Suprapubic skin (tissue), 4 donors: ENCODE measurements at places on chromosomes 5 and 9. TPM values are rescaled to one million over a fixed set of nuclear protein-coding genes. Genes with fewer than 3 reads are reported as not detected.

GRCh38 chr5:40914835-40915234, 5.5 kb downstream of the C7 start:
- H3K36me3 ChIP-seq = no peaks in the 10 kb centered on the region
- no peak for DNase-seq
- no peaks in the 10 kb centered on the region for H3K4me1 ChIP-seq

GRCh38 chr5:53172630-53173029, 63.1 kb upstream of the MOCS2 start:
- no peak for DNase-seq
- no peak overlapping the region for H3K27ac ChIP-seq
- H3K4me3 ChIP-seq = no peak overlapping the region
- no peaks in the 10 kb centered on the region for H3K27me3 ChIP-seq
- H3K4me1 ChIP-seq = peaks cover 12% of the 10 kb centered on the region

DNA sequence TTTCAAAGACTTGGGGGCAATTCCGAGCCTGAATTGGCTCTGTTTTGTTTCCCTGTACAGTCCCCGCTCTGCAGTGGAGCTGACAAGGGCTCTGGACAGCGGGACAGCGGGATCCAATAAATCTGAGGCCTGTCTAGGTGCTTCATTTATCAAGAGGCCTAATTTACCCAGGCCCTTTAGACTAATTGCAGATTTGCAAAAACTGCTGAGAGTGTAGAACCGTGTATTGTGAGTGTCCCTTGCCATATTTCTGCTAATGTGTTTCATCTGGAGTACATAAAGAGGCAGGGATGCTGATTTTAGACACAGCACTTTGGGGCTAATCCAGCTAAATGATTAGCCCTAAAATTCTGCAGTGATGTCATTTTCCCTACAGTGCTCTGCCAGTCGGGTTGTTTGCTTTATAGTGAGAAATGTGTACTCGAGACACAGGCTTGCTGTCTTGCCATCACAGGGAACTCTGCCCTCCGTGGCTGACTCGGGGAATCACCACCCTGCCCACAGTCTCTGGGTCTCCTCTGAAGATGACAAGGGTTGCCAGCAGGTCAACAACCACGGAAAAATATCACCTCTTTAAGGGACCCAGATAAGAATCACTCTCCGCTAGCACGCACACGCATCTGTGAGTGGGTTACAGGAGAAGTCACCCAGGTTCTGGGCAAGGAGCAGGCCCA, 592.0 kb downstream of the BNC2 start:
- no peak for DNase-seq
- peaks cover 9% of the 10 kb centered on the region for H3K4me1 ChIP-seq
- H3K27ac ChIP-seq = no peak overlapping the region
- H3K36me3 ChIP-seq = no peaks in the 10 kb centered on the region
- H3K4me3 ChIP-seq = no peak overlapping the region
- H3K27me3 ChIP-seq = no peaks in the 10 kb centered on the region

Gene TRIP13
- 3.7 TPM for total RNA-seq

- H3K4me3 ChIP-seq = no peak overlapping the region
- H3K36me3 ChIP-seq = no peaks in the 10 kb centered on the region
- no peaks in the 10 kb centered on the region for H3K4me1 ChIP-seq
These were observed 549.0 kb upstream of the ZNF608 start for GRCh38 chr5:125295405-125295872.

DNA sequence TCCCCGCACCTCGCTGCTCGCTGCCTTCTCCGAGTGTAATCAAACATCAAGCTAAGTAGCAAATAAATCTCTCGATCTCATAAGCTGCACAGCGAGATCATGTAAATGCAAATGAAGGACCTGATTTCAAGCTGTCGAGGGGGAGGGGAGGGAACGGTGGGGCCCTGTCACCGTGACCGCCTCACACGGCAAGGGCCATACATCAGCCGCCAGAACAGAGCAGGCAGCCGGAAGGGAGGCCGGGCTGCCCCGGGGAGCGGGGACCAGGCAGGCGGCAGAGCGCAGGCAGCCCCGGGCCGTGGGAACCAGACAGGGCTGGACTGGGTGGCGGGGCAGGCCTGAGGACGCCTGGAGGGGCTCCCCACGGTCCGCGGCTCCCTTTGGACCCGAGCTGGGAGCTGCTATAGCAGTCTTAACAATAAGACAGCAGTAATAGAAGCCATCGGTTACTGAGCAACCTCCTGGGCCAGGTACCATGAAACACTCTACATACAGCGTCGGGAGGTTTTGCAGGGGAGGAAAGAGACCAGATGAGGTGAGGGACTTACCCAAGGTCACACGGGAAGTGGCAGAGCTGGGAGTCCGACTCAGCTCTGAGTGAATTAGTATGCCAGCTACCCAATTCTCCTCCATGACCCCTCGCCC, 76.8 kb downstream of the CFAP77 start:
- H3K4me3 ChIP-seq = no peak overlapping the region
- no peak for DNase-seq
- H3K4me1 ChIP-seq = no peaks in the 10 kb centered on the region
- no peaks in the 10 kb centered on the region for H3K36me3 ChIP-seq
- H3K27ac ChIP-seq = no peak overlapping the region
- H3K27me3 ChIP-seq = peaks cover 88% of the 10 kb centered on the region
